Stimulated activated CD4-positive, alpha-beta T cell treated with anti-CD3 and anti-CD28 coated beads, Interleukin-1b, Interleukin-23, amount 100 ng/mL, for 4 hours (primary cell): ENCODE measurements at places on chromosomes 2 and 18.

DNA sequence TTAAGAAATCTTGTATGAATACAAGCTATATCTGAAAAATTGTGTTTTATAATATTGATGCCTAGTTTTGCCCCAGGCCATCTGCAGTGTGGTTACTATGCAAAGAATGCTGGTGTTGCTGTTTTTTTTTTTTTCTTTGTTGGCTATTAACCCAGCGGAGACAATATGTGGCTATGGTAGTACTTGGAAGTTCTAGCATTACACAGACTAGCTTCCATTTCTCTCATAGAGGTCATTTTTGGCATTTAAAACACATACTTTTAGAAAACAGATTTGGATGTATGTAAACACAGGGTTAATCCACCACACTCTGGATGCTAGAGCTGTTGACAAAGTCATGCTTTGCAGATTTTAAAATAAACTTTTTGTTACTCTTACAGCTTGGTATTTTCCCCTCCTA lies 209.8 kb downstream of the NEDD4L start:
- DNase-seq = no peak

- no peak for DNase-seq
These were observed 36.2 kb upstream of the YES1 start for GRCh38 chr18:848062-848861.

DNA sequence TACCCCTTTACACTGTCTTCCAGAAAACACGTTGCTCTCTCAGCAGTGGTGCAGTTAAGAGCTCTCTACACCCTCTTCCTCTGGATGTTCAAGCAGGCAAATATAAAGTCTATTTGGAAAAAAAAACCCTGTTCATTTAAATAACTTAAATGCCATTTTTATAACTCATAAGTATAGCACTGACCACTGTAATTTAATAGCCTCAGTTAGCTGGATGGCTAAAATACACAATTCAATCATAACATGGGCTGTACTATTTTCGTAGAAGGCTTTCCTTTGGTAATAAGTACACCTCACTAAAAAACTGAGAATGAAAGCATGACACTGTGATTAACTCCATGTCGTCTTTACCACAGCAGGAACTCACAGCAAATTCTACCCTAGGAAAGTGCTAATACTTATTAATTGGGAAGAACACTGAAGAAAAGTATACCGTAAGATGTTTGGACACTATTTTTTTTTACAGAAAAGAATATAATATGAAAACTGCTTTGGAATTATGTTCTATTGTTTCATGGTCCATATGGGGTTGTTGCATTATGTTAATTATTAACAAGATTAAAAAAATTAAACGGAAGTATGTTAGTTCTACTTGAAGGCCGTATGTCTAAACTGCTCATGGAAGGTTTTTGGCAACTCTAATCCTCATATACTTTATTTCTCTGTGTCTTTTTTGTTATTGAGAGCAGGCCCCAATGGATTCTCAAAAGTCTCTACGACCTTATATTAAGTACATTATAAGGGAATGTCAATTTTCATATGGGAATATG lies 269.1 kb downstream of the ZNF385B start:
- DNase-seq = no peak

GRCh38 chr2:10242451-10242850 lies 60.3 kb upstream of the HPCAL1 start:
- no peak for DNase-seq

DNA sequence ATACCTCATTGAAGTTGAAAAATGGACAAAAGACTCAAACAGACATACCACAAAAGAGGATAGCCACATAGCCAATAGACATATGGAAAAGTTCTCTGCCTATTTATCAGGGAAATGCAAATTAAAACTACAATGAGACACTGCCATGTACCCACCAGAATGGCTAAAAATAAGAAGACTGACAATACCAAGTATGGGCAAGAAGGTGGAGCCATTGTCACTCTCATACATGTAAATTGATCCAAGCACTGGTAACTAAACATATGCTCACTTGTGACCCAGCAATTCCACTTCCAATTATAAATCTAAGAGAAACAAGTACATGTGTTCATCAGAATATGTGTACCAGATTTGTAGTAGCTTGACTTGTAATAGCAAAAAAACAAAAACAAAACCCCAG lies 4.6 kb downstream of the LOXHD1 start:
- no peak for DNase-seq

DNA sequence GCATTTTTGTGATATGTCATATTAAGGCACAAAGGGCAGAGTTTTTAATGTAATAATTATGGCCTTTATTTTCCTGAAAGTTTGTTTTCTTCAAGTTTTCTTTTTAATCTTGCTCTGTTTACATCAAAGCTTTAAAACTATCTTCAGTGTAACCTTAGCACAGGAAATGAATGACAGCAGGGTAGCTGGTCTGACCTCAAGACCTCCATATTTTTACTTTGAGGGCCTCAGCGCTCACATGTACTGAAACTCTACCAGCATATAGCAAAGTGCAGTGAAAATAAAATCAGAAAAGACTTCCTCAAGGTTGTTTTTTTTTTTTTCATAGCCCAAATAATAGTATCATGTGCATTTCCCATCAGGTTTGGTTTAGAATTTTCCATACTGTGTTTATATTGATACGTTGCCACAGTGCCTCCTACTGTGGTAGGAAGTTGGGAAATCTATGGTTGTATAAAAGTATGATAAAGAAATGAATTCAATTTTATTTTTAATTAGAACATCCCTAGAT lies 163.4 kb downstream of the UBE2E3 start:
- no peak for DNase-seq

DNA sequence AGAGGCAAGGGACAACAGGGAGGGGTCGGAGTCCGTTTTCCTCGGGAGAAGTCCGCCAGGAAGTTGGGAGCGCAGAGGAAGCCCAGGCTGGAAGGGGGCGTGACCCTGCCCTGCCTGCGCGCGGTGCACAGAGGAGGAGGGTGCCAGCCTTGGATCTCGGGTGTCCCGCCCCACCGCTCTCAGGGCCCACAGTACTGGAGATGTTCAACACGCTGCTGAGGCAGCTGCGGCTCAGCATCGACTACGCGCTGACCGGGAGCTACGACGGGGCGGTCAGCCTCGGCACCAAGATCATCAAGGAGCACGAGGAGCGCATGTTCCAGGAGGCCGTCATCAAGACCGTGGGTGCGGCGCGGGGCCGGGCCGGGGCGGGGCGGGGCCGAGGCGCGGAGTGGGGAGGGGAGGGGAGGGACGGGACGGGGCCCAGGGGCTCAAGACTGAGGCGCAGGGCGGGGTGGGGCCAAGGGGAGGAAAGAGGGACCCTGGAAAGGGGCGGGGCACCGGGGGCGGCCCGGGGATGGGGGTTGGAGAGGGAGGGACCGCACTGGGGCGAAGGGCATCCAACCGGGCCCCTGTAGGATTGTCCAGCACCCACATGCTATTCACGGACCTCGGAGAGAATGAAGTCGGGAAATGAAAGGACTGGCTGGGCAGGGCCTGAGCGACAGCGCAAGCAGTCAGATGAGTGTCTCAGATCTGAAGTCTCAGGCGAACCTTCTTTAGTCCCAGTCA lies 36.6 kb downstream of the POMC start:
- peak; percentile 28 for DNase-seq

DNA sequence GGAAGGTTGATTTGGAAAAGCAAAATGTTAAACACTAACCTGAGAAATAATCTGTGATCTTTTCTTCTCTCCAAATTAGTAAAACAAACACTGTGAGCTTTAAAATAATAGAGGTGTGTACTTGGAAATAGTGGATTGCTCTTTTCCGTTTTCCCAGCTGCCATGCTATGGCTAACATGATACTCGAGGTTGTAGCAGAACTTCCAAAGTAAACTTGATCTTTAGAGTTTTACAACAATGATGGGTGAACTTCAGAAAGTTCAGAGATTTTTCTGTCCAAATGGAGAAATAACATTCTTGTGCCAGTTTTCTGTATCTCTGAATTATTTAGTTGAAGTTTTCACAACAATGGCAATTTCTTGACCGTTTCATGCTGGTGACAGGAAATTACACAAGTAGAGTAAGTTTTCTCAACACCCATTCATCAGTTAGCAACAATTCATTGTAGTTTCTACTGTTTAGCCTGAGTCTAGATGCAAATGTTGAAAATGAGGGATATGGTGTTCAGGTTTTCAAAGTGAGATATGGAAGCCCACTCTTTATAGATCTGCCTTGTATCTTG lies 135.3 kb upstream of the CTAGE1 start:
- no peak for DNase-seq
